ENCODE measurements at places on chromosomes 1 and 21.

DNA sequence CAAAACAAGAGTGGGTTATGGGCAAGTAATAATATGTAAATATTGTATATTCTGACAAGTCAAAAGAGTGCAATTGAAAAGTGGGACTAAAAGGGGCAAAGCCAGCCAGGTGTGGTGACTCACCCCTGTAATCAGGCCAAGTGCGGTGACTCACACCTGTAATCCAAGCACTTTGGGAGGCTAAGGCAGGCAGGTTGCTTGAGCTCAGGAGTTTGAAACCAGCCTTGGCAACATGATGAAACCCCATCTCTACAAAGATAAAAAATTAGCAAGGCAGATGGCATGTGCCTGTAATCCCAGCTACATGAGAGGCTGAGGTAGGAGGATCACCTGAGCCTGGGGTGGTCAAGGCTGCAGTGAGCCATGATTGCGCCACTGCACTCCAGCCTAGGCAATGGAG lies 304.0 kb downstream of the HHIPL2 start:
- no peak for DNase-seq

- DNase-seq, result no peak
Observed at GRCh38 chr1:66951513-66951912, 26.7 kb downstream of the MIER1 start.

- no peak for DNase-seq
Observed at GRCh38 chr1:220528679-220529501, 954 bp downstream of the MARK1 start.

DNA sequence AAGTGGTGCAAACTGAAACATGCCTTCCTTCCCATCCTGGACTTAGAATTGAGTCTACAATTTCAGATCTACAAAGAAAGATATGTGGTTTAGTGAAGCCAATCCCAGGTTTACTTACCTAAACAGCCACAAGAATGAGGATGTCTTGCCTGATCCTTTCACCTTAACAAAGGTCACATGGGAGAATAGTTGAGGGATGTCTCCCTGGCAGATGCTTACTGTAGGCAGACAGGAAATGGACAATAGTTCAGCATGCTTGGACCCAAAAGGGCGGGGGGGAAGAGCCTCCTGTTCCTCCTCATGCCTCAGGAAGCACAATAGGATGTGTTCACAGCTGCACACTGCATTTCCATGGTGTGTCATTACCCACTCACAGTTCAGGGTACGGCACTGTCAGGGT lies 492.7 kb upstream of the USP24 start:
- no peak for DNase-seq

DNA sequence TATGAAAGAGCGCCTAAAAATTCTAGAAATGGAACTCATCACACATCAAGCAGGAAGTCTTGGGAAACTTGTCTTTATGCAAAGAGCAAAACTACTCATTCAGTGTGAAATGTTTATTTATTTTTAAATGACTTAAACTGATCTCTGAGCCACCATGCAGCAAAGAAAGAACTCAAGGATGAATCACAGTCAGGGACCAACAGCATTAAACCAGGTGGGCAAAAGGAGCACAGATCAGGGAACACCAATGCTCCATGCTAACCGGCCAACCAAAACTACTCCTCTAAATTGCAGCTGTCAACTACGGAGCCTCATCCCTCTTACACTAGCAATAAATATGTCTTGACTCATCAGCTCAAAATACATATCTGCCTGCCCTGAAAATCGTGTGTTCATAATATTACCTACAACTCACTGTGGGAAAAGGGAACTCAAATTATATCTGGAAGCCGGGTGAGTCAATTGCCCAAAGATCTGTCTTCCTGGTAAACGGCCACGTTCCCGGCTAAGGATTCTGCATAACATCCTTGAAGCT lies 129.2 kb downstream of the PTPN14 start:
- no peak for DNase-seq

DNA sequence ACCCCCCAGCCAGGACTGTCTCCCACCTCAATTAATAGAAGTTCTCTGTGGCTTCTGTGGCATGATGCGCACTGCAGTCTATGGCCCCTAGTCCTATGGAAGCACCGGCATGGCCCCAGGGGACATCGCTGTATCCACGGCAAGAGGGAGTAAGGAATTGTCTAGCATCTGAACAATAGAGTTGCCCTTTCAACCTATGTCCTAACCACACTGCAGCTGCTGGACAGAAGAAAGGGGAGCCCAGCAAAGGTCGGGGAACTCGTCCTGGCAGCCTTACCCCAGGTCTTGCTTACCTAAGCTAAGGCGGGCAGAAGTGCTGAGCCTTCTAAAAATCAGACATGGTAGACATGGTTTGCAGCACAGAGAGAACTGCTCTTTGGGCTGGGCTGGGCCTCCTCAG lies 103.3 kb upstream of the EDN2 start:
- no peak for DNase-seq

GRCh38 chr1:184759112-184759511 lies 4.5 kb upstream of the EDEM3 start:
- DNase-seq, result no peak

DNA sequence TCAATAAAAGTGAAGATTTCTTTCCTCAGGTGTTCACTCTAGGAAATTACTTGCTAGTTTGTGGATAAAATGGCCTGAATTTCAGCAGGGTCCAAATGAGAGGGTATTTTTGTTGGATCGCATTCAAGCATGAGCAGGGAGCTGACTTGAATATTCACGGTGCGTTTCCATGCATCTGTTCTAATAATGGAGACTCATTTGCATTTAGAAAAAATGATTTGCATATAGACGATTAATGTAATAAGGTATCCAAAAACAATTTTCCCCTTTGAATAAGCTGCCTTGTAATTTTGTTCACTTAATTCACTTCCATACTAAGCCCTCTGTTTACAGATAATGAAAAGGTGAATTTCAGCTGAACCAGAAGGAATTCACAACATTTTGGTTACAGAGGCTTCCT lies 130.9 kb upstream of the AJAP1 start:
- no peak for DNase-seq

DNA sequence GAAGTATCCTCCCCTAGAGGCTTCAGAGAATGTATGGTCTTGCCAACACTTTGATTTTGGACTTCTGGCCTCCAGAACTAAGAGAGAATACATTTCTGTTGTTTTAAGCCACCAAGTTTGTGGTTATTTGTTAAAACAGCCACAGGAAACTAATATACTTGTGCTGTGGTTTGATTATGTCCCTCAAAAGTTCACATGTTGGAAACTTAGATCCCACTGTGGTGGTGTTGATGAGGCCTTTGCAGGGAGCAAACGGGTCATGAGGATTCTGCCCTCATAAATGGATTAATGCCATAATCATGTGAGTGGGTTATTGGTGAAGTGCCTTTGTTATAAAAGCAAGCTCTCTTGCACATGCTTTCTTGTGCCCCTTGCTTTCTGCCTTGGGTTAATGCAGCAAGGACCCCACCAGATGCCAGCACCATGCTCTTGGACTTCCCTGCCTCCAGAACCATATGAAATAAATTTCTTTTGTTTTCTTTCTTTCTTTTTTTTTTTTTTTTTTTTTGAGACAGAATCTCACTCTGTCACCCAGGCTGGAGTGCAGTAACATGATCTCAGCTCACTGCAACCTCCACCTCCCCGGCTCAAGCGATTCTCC lies 157.3 kb downstream of the CLIC6 start:
- no peak for DNase-seq

DNA sequence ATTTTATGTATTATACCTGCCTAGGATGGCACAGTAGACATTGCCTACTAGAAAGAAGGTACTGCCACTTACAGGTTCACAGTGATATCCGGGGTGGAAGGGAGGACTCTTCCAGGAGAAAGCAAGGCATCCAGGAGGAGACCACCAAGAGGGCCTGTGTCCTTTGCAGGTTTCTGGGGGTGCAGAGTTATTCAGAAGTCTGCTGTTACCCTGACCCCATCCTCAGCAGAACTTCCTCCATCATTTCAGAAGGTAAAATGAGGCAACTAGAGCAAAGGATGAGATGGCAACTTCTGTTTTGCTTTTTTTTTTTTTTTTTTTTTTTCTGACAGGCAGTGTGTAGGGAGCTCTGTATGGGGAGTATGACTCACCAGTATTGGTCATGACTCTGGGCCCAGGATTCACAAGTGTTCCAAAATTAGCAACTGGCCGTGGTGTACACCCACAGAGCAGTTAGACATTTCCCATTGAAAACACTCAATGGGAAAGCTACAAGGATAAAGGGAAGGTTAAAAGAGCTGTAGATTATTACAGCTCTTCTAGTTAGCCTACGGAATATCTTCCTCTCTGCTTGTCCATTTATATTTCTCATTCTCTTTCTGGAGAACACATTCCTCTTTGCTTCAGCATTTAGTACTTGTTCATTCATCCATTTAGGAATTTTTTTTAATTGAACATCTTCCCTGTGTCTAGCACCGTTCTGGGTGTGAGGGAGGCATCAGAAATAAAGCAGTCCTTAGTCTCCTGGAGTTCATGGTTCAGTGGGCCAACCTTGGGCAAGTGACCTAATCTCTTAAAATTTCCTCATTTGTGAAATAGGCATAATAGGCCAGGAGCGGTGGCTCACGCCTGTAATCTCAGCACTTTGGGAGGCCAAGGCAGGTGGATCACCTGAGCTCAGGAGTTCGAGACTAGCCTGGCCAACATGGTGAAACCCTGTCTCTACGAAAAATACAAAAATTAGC lies 50.5 kb upstream of the PPP2R5A start:
- DNase-seq, result no peak

Data from activated effector memory CD4-positive, alpha-beta T cell treated with Interleukin-2 at 50 U/mL for 16 hours (primary cell).